ENCODE measurements at places on chromosomes 12 and 14.

DNA sequence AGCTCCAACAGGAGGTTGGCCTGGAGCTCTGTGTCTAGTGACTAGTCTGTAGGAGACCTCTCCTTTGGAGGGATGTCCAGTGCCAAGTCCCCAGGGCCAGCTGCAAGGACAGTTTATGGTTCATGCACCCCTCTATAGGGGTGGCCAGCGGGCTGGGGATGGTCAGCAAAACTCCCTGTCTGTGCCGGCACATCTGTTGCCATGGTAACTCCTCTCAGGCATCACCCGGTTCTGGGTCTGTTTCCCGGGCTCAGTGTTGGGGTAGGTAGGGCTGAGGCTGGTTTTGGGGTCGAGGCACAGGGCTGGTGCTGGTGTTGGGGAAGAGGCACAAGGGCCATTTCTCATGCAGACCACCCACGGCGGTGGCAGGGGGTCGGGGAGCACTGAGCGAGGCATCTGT is 196.8 kb downstream of the RBM19 start:
- DNase-seq, result no peak

DNA sequence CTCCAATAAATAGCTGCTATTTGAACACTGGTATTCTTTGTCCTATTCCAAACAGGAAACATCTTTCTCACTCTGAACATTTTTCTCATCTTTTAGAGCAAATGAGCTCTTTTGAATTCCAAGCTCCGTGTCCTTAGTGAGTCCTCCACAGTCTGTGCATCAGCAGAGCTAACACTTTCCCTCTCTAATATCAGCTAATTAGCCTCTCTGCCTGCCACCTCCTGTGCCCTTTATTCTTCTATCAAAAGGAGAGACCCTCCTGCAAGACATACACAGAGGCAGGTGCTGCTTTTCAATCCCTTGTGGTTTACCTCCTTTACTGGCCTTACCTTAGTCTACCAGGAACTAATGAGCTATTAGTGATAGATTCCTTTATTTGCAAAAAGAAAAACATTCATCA is 178.5 kb downstream of the SLC35F4 start:
- no peak for DNase-seq

DNA sequence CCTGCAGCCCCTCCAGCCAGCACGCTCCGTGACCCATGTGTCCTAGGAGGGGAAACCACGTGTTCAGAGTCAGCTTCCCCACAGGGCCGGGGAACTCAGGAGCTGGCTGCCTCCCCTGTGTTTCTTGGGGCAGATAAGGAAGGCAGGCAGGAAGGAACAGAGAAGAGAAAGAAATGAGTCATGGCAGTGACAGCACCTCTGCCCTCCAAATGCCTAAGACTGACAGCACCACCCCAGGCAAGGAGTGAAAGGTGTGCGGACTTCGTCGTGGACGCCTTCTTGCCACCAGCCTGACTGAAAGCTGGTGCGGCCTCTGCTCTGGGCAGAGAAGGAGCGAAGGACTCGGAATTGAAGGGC is 167.0 kb upstream of the FKBP4 start:
- no peak for DNase-seq

DNA sequence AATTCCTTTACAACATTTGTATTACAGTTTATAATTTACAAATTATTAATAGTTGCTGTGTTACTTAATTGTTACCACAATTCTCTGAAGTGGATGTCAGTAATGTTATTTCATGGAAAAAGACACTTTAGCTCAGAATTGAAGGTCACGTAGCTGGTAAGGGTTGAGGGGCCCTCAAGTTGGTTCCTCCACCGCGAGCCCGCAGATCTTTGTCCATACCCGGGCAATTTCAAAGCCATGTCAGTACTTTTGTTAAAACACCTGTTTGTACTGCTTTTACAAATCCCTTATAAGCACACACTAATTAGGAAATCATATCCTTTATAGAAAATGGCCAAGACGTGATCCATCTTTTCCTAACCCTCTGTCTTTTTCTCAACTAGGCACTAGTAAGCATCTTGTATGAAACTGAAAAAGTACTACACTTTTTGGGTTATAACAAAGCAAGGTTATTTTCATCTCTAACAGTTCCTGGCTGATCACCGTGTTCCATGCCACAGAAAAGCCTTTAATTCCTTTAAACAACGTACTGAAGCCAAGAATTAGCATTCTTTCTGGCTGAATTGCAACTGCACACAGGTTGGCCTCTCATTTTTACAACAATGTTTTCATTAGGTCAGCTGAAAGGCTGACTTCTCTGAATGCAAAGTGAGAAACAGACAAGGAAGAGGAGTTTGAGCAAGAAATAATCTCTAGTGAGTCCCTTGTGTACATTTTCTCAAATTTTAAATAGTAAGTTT is 76.1 kb downstream of the CNTN1 start:
- no peak for DNase-seq

DNA sequence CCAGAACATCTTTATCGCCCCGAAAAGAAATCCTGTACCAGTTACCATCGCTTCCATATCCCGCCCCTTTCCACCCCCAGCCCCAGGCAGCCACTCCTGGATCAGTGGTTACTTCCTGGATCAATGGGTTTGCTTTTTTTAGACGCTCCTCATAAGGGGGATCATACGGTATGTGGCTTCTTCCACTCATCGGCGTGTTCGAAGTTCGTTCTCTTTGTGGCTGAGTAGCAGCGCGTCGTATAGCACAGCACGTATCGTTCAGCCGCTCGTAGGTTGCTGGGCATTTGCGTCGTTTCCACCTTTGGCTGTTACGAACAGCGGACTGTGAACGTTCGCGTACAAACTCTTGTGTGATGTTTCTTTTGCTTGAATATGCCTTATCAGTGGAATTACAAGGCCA is 1.8 kb downstream of the NOC4L start:
- DNase-seq, result no peak

- DNase-seq, result no peak
These were observed 127.0 kb downstream of the MED13L start for GRCh38 chr12:116150452-116150851.

Measured in GM12891 (cell line).